ENCODE measurements at places on chromosomes 4 and X. TPM values are rescaled to one million over a fixed set of nuclear protein-coding genes. Genes with fewer than 3 reads are reported as not detected.

- peaks cover 46% of the 10 kb centered on the region for H3K27me3 ChIP-seq
- H3K27ac ChIP-seq, result peak overlapping the region; percentile 6
- no peak for DNase-seq
- H3K36me3 ChIP-seq, result no peaks in the 10 kb centered on the region
- peak overlapping the region; percentile 83 for H3K4me3 ChIP-seq
Observed at GRCh38 chr4:83536362-83537272, 709 bp downstream of the GPAT3 start.

DNA sequence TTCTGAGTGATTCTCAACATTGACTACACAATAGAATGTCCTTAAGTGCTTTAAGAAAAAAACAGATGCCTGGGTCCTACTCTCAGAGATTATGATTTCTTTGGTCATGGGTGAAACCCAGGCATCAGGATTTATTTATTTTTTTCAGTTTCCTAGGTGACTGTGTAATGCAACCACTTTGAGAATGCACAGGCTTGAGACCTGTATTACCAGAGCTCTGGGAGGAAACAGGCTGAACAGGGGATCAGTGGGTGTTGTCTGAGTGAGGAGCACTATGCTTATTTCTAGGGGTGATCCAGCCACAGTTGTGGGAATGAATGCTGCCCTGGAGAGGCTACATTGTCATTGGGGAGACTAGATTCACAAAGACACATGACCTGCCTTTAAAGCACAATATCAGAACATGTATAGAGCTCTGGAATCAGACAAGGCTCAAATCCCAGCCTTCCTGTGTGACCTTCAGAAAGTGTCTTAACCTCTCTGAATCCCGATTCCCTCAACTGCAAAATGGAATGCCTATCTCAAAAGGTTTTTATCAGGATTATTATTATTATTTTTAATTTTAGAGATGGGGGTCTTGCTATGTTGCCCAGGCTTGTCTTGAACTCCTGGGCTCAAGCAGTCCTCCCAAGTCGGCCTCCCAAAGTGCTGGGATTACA is 61.6 kb upstream of the PRPS1 start:
- no peak overlapping the region for H3K27ac ChIP-seq
- no peaks in the 10 kb centered on the region for H3K4me1 ChIP-seq
- H3K27me3 ChIP-seq, result peaks cover under 1% of the 10 kb centered on the region
- H3K36me3 ChIP-seq, result no peaks in the 10 kb centered on the region

DNA sequence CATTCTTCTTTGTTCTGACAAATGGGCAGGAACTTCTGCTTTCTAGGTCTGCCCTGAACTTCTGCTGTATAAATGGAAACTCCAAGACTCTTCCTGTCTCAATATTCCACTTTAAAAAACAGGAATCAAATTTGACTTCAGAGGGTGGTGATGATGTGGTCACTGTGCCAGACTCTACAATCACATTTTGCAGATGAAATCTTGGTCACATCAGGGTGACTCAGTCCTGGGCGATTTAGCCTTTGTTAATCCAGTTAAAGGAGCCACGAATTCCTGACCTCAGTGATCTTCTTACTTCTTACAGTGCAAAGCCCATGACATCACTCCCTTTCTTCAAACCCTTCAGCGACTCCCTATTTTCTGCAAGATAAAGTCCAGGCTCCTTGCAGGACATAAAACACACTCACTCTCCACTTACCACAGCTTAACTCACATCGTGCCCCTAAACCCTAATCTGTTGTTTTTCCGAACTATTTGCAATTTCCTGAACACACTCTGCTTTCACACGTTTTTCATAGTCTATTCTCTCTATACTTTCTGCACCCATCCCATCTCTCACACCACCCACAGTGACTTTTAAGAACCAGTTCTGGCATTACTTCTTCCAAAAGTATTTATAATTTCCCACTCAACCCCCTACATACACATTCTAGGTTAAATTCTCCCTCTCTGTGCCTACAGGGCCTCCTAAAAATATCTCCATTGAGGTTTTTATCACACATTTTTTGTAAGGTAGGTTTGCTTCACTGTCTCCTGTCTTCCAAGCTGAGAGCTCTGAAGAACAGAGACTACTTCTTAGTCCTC is 11.1 kb downstream of the GASK1B start:
- no peak overlapping the region for H3K27ac ChIP-seq
- peaks cover 3% of the 10 kb centered on the region for H3K27me3 ChIP-seq
- H3K4me1 ChIP-seq, result no peaks in the 10 kb centered on the region

- DNase-seq, result no peak
- no peaks in the 10 kb centered on the region for H3K4me1 ChIP-seq
- H3K27me3 ChIP-seq, result no peaks in the 10 kb centered on the region
- no peak overlapping the region for H3K27ac ChIP-seq
- no peaks in the 10 kb centered on the region for H3K36me3 ChIP-seq
Observed at GRCh38 chr4:113884655-113885054, 94.8 kb downstream of the ARSJ start.

MAGEE2 gene
- total RNA-seq, result not detected

GRCh38 chr4:9997886-9998285 is 23.4 kb downstream of the SLC2A9 start:
- H3K27me3 ChIP-seq, result no peaks in the 10 kb centered on the region
- peaks cover 75% of the 10 kb centered on the region for H3K4me1 ChIP-seq
- H3K27ac ChIP-seq, result no peak overlapping the region
- peaks cover 19% of the 10 kb centered on the region for H3K36me3 ChIP-seq
- DNase-seq, result no peak

Data from activated CD8-positive, alpha-beta T cell treated with anti-CD3 and anti-CD28 coated beads, Interleukin-2, amount 10 ng/mL, durations not matched to agents 7 days and 5 days (primary cell).